ENCODE measurements at places on chromosomes 3 and 15. TPM values are rescaled to one million over a fixed set of nuclear protein-coding genes. Genes with fewer than 3 reads are reported as not detected.

GRCh38 chr15:38427380-38427779 is 26.5 kb upstream of the FAM98B start:
- DNase-seq: no peak

- no peak for DNase-seq
Measured at GRCh38 chr3:114700637-114701234, 406.9 kb downstream of the TIGIT start.

DNA sequence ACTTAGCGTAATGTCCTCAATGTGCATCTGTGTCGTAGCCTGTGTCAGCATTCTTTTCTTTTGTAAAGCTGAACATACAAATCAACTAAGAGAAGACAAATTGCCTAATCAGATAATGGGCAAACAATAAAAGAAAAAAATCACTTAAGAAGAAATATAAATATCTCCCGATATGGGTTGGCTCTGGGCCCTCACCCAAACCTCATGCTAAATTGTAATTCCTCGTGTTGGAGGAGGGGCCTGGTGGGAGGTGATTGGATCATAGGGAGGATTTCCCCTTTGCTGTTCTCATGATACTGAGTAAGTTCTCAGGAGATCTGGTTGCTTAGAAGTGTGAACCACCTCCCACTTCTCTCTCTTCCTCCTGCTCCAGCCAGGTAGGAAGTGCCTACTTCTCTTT is 285.0 kb upstream of the LYSMD4 start:
- no peak for DNase-seq

DNA sequence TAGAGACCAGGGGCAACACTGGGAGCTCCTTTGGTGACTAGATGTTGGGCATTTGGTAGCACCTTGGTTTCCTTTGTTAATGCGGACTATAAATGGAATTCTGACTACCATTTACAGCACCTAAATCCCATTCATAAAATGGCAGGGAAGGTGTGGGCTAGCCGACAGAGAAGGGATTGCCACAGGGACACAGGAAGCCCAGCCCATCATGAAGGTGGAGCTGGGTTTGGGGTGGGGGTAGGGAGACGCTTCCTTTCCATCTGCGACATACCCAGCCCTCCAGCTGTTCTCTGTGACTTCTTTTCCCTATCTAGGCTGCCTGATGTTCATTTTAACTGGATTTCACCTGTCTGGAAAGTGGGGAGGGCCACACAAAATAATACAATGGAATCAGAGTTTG is 21.0 kb downstream of the ABHD2 start:
- no peak for DNase-seq

GRCh38 chr15:40845036-40845435 is 1.2 kb downstream of the SPINT1 start:
- no peak for DNase-seq

DNA sequence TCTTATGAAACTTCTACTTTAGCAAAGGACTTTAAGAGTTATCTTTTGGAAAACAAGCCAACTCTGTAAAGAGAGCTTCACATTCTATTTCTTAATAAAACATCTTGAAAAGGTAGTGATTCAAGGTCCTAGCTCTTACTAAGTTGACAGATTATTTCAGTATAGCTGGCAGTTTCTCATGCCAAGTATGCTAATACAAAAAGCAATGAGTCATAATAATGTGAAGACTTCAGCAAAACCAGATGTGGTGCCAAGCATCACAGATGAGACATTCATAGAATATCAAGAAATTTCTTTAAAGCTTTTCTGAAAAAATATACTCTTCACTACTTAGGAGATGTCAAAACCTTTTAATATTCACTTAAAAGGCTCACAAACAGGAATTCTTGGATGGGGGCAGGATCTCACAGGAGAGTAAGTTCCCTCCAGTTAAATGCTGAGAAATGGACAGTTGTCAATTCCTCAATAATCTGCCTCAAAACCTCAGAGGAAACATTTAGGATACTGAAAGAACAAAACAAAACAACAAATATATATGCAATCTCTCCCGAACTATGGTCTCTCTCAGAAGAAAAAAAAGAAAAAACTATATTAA is 45.6 kb downstream of the DCBLD2 start:
- DNase-seq: peak; percentile 94

GRCh38 chr15:82393671-82394070 is 35.9 kb upstream of the GOLGA6L9 start:
- DNase-seq: peak; percentile 72

GRCh38 chr15:57962887-57963286 is 102.6 kb downstream of the ALDH1A2 start:
- no peak for DNase-seq

GRCh38 chr3:56918111-56918568 is 116.4 kb upstream of the ARHGEF3 start:
- DNase-seq: no peak

- DNase-seq: no peak
Measured at GRCh38 chr3:40770061-40770460, 245.3 kb downstream of the ZNF621 start.

DNA sequence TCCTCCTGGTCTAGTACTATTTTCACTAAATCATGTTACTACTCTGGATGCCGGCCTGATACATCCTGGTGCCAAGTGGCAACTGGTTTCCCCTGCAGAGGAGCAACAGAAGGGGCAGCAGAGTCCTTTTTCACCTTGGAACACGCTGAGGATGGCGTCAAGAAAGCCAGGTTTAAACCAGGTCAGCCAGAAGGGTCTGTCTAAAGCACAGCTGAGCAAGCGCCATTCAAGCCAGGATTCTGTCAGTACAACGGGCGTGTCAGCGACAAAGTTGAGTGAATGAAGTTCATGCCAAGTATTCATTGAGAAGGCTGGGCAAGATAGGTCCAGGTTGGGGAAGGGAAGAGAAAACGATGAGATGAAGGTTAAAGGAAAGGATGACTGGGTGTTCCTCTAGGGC is 88.2 kb downstream of the FBN1 start:
- DNase-seq: no peak

DNA sequence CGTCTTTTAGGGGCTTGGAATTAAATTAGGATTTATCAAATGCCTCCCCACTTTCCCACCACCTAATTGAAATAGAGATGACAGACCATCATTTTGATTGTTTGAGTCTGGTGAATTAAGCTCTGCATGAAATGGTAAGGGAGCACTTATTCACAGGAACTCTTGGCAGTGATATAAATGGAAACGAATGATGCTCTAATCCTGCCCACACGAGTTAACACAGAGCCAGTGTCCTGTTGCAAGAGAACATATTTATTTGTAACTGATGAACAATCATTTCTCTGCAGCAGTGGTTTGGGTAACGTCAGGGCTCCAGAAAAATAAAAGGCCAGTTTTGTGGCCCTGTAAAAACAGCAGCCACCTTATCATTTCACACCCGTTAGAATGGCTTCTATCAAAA is 163.3 kb downstream of the FEZF2 start:
- no peak for DNase-seq

DNA sequence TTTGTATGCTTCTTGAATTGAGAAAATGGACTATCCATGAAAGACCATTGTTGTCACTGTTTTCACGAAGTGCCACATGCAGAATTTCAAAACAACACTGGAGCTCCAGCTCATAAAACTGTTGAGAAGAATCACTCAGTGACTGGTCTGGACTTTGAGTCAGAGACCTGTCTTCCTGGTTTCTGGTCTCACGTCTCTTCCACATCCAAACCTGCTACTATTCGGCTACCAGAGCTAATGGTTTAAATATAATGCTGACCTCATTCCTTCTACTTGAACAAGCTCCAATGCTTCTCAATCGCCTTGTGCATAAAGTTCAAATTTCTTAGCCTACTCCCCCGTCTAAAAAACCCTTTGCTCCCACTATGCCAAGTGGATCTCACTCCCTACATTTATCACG is 227.9 kb upstream of the NR2F2 start:
- no peak for DNase-seq

GRCh38 chr3:51937014-51937413 is 4.7 kb downstream of the RRP9 start:
- peak; percentile 36 for DNase-seq

DNA sequence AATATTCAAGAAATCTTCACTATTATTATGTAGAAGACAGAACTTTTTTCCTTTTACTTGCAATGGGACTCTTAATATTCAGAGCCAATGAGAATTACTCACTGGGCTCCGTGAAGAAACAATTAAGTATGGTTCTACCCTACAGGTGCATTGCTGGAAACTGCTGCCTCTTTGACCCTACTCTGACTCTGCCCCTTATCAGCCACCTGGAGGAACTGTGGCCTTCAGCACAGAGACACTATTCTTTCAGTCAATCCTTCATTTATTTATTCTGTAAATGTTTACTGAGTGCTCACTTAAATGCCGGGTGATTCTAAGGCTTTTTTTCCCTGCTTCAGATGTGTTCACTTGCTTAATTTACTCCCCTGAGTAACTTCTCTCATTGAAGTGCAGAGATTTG is 163.2 kb downstream of the SYNPR start:
- no peak for DNase-seq

GRCh38 chr3:175233957-175234940 is 375.1 kb downstream of the NAALADL2 start:
- DNase-seq: no peak

- no peak for DNase-seq
Measured at GRCh38 chr3:72663429-72663828, 184.8 kb downstream of the SHQ1 start.

GRCh38 chr3:128399221-128399915 is 67.3 kb downstream of the DNAJB8 start:
- DNase-seq: no peak

GRCh38 chr15:72231833-72232478 is 966 bp upstream of the PKM start:
- peak; percentile 82 for DNase-seq

The BUB1B gene
- 24.7 TPM for total RNA-seq

The AADACL2 gene
- not detected for total RNA-seq

The USP3 gene
- total RNA-seq: 46.7 TPM

The PRR20G gene
- total RNA-seq: not detected

The SI gene
- total RNA-seq: not detected

The CCDC54 gene
- not detected for total RNA-seq

The SCAPER gene
- total RNA-seq: 9.7 TPM

The TTLL13 gene
- total RNA-seq: not detected

The TCTA gene
- 12.8 TPM for total RNA-seq
